ENCODE measurements at places on chromosomes 3 and 15.

- peak; percentile 6 for ATAC-seq
These were observed 103.0 kb downstream of the ETFA start for GRCh38 chr15:76208084-76208785.

GRCh38 chr3:102466001-102466400 lies 31.2 kb downstream of the ZPLD1 start:
- ATAC-seq, result no peak

DNA sequence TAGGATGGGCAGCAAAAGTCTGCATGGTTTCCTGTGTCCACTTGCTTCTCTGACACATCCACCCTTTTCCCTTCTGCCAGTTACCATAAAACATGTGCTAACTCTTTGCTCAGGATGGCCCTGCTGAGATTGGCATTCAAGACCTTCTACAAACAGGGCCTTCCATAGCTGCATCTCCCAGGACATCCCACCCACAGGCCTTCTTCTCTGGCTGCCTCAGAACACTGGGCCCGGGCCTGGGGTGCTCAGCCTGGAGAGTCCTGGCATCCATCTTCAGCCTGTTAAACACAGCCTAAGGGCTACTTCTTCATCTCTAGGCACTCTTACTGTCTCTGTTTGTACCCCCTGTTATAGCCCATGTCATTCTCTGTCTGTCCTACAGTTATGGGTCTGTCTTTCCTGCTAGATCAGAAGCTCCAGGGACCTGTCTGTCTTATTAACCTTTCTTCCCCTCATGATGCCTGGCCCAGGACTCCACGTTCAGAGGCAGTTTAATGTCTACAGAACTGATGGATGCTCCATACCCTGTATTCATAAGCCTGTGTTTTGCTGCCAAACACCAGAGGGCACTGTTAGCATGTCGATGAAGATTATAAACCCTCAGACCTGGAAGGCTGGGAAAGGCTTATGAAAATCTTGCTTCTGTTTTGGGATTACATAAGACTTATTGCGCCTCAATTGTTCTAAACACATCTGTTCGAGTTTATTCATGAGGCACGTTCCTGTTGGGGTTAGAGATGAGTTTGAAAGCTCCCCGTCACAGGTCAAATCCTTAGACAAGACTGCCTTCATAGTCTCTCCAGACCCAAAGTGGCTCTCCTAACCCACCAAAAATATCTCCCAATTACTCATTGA lies 16.5 kb downstream of the SEMA3G start:
- ATAC-seq, result peak; percentile 75

- no peak for ATAC-seq
These were observed 144.7 kb downstream of the TPRG1 start for GRCh38 chr3:189316296-189317019.

- ATAC-seq, result no peak
These were observed 47.5 kb downstream of the ALDH1L1 start for GRCh38 chr3:126132751-126133511.

- ATAC-seq, result no peak
These were observed 19.5 kb upstream of the SNRPA1 start for GRCh38 chr15:101314336-101315125.

- peak; percentile 76 for ATAC-seq
These were observed 38.7 kb upstream of the MAN2C1 start for GRCh38 chr15:75407083-75407482.

GRCh38 chr15:52680041-52680391 lies 828 bp upstream of the ATOSA start:
- no peak for ATAC-seq

GRCh38 chr3:15206662-15207576 lies 873 bp downstream of the CAPN7 start:
- peak; percentile 38 for ATAC-seq

DNA sequence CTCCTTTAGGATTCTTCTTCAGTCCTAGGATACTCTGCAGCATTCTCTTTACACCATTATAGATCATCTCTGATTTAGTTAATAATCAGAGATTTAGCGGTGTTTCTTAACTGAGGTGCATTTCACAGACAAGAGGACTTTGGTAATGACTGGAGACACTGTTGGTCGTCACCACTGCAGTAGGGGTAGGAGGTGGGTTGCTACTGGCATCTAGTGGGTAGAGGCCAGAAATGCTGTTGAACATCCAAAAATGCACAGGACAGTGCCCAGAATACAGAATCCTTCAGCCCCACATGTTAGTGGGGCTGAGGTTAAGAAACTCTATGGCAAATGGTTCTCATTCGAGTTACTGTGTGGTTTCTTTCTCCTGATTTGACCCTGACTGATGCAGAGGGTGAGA lies 80.4 kb upstream of the LMCD1 start:
- ATAC-seq, result peak; percentile 23

DNA sequence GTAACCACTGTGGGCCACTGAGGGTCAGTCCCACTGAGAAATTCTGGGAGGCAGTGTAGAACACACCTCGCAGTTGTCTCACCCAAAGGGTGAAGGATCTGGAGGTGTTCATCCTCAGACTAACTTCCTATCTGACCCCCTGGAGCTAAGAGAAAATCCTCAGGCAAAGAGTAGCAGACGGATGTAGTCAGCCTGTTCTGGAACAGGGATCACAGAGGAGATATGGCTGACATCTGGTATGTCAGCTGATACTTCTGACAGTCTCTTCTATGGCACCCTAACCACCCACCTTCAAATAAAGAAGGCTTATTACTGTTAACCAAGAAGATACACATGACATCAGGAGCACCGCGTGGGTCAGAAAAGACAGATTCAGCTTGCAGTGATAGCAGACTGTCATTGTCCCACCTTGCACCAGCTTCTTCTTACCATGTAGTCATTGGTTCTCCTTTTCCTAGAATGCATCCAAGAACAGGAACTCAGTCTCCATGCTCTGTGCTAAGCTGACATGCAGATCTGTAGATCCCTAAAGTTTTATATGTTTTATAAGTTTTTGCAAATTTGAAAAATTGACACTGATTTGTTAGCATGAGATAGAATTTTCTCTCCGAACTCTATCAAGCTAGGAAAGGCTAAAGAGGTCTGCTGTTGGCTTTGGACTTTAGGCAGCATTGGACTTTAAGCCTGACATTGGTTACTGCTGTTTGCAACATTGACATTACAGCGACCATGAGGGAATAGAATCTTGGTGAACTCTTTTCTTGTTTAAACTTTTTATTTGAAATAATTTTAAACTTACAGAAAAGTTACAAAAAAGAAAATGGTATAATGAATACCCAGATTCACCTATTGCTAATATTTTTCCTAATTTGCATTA lies 60.4 kb downstream of the KBTBD12 start:
- ATAC-seq, result no peak

- no peak for ATAC-seq
These were observed 96.3 kb downstream of the ZNF385D start for GRCh38 chr3:21654662-21655061.

- ATAC-seq, result no peak
These were observed 833.7 kb downstream of the FHIT start for GRCh38 chr3:60417576-60417975.

GRCh38 chr15:27808182-27808581 lies 290.9 kb downstream of the OCA2 start:
- ATAC-seq, result no peak

DNA sequence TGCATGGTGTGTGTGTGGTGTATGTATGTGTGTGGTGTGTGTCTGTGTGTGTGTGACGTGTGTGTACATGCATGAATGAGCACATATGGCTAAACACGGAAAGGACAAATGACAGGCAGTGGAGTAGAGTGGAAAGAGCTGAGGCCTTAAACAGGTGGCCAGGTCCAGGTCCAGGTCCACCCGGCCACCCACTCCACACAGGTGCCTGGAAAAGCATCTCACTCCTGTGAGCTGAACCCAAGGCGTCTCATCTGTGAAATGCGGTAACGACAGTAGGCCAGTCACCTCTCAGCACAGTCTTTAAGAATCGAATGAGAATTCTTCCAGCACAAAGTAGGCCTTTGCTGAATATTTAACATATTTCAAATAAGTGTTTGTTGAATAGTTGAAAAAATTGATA lies 58.7 kb downstream of the ATP10A start:
- ATAC-seq, result no peak

DNA sequence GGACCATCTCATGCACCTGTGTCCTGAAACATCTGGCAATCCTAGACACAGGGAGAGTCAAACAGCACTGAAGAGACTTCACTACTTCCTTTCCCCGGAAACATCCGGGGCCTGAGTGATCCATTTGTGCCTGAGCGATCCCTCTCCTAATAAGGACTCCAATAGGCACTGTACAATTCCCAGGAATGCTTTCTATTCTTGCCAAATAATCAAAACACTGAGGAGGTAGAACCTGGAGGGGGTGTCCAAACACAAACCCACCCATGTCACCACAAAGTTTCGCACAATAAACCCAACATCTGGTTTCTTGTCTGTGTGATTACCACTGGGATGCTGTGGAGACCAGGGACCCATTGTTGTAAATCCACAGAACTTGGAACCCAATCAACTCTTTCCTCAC lies 205.0 kb downstream of the OPA1 start:
- ATAC-seq, result no peak

DNA sequence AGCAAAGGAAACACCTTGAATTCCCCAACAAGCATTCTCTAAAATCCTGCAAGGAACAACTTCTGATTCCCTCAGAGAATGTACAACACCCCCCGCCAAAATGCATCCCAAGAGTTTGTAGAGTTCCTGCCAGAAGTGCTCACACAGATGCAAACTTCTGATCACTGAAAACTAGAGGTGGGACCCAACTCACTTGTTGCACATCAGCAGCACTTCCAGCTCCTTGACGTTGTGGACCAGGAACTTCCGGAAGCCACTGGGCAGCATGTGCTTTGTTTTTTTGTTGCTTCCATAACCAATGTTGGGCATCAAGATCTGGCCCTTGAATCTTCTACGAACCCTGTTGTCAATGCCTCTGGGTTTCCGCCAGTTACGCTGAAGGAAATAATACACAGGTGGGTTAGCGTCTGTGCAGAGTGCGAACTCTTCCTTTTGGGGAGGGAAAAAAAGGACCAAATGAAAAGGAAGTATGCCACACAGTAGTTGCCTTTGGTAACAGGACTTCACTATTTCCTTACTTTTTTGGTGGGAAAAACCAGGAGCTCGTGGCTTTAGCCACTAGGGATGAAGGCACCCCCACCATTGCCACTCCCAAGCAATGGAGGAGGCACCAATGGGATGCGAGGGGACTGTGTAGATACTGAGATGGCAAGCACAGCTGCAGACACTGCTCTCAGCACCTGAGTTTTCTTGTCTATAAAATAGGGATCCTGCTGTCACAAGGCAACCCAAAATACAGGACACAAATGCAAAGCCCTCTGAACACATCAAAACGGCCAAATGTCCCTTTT lies 2.0 kb downstream of the RPL32 start:
- ATAC-seq, result no peak

DNA sequence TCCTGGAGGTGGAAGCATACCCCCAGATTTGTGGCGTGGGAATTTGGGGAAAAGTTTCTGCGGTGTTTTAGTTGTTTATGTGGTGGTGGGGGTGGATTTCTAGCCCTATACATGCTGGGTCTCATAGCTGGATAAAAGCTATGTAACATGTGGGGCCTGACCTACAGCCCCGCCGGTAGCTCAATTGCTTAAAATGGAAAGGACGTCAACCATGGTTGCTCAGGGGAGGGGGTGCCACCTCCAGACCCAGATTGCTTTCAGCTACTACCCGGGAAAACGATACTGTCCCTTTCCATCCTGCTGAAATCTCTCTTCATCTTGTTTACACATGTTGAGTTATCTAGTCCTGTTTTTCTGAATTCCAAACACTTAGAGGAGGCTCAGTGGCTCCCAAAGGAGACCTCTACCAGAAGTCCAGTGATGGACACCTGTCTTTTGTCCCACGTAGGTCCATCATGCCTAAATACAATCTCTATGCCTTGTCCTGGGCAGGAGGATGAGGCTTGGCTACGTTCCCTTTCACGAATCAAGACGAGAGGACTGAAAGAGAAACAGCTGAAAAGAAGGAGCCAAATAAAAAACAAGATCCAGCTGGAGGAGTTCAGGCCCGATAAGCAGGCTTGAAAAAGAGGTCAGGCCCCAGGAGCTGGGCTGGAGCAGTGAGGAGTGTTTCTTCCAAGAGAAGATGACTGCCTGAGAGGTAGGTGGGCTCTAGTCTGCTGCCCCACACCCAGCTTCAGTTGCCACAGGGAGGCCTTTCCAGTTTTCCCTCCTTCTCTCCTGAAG lies 72.1 kb upstream of the TPRG1 start:
- no peak for ATAC-seq

DNA sequence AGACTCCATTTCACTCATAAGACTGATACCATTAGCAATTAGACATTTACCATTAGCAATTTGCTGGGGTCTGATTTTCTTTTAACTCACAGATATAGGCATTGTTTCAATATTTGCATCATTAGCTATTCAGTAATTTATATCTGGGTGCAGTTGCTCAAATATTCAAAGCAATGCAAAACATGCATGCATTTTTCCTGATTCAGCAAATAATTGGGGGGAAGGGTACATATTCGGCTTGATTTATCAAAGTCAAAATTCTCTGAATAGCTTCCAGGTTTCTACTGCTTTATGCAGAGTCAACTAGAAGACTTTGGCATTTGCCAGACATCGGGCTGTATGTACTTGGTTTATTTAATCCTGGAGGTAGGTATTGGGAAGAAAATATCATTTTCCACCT lies 315.6 kb upstream of the NR2F2 start:
- ATAC-seq, result no peak

GRCh38 chr15:74306781-74307217 lies 60.6 kb downstream of the CYP11A1 start:
- no peak for ATAC-seq

DNA sequence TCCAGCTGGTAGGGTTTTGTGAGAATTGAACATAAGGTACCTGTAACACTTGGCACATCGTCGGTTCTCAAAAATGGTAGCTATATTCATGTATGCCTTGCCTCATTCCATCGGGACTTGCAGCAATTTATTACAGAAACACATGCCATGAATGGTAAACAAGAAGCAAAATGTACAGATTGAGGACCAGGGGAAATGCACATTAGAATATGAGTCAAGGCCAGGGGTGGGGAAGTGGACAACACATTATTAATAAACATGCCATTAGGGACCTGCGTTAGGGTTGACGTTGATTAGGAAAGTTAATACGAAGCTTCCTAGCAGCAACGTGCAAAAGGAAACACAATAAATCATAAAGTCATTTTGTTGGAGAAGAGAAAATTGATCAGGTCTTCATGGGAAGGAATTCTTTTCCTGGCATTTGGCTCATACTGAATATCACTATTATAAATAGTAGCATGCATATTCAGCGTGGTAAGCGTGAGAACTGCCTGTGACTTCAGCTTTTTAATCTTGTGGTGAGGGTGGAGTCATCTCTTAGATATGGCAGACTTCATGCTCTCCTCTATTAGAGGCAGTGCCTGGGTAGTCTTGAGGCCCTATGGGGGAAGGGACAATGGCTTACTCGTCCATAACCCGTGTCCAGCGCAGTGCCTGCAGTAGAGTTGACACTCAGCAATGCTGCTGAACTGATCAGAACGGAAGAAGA lies 184.9 kb downstream of the SV2B start:
- ATAC-seq, result no peak

- ATAC-seq, result no peak
These were observed 89.2 kb downstream of the CORO2B start for GRCh38 chr15:68667800-68668625.

DNA sequence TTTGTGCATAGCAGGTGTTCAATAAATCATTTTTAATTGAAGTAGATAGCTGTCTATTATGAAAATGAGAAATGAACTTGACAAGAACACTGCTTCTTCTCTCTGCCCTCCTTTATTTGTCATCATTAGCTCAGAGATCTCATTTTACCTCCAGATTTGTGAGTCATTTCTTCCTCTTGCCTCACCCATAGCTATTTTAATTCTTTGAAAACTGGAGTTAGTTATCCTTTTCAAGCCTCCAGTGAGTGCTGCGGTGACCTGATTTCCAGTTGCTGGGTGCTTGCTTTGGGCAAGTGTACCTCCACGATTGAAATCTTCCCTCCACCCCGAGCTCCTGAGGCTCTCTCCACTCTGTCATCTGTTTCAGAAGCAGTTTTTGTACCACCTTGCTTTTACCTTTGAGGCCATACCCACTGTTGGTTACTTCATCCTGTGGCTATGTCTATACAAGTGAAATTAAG lies 114.6 kb downstream of the NFKBIZ start:
- ATAC-seq, result peak; percentile 94

Data from activated T-helper 17 cell treated with anti-CD3 and anti-CD28 coated beads, Interleukin-2, amount 50 U/mL, for 72 hours (primary cell).